D721Med (cell line): ENCODE measurements at places on chromosomes 3 and 15.

GRCh38 chr3:109382588-109382987, 45.2 kb upstream of the DPPA4 start:
- no peak for DNase-seq

- DNase-seq: no peak
Observed at GRCh38 chr3:13717222-13717895, 162.5 kb downstream of the WNT7A start.

GRCh38 chr15:75712668-75713337, at the start of gene CSPG4:
Gene CSPG4, minus strand, starts transcription at chr15:75712848. Its CDS starts 93 bp downstream, at chr15:75712755.
- no peak for DNase-seq

- DNase-seq: no peak
Observed at GRCh38 chr15:82047453-82048400, 1.9 kb upstream of the MEX3B start.

DNA sequence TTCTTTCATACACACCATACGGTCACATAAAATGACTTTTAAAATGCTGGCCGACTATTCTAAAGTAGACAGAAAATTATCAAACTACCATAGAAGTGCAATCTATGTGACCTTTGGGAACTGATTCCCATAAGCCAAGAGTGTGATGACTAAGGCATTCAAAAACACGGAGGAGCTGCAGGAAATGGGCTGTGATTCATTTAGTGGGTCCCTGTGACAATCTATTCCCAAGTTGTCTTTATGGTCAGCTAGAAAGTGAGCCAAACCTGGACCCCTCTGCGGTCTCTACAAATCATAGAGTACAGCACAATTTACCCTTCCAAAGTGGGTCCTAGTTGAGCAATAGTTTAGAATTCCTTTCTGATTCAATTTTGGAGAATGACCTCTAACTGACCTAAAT, 251.5 kb upstream of the CBLB start:
- DNase-seq: no peak

DNA sequence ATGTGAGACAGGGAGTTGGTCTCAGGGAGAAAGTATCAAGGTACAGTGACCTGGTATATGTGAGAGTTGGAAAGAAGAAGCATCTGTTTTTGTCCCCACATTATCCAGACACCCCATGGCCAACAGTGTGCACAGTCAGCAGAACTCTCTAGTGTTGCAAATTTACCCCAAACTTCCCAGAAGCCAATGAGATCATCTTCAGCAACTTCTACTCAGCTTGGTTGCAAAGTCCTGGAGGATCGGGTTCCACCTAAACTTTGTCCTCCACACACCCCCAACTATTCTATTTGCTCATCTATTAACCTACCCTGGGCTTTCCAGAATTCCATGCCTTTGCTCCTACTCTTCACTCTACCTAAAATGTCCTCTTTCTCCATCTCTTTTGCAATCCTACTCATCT, 15.7 kb downstream of the RBSN start:
- DNase-seq: no peak
